ENCODE measurements at places on chromosomes 2 and 18.

- DNase-seq: no peak
Observed at GRCh38 chr2:15808204-15808910, 132.0 kb upstream of the MYCN start.

- no peak for DNase-seq
Observed at GRCh38 chr2:23377771-23378170, 7.2 kb upstream of the KLHL29 start.

GRCh38 chr2:28095622-28096021 is 205.1 kb downstream of the BABAM2 start:
- no peak for DNase-seq

DNA sequence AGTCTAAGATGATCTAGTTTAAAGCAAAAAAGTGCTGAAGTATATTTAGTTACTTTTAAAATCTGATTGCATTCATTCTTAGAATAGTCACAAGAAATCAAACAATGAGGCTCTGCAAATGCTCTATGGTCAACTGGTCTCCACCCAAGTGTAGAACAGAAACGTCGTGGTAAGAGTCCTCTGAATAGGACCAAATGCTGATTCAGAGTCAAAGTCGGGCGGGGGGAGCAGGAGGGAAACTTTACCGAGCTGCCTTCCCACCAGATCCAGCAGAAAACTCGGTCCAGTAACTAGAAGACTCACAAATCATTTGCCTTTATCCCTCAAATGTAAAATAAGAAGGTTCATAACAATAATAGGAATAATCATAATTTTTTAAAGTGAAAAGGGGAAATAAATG is 46.2 kb upstream of the PXDN start:
- DNase-seq: no peak

DNA sequence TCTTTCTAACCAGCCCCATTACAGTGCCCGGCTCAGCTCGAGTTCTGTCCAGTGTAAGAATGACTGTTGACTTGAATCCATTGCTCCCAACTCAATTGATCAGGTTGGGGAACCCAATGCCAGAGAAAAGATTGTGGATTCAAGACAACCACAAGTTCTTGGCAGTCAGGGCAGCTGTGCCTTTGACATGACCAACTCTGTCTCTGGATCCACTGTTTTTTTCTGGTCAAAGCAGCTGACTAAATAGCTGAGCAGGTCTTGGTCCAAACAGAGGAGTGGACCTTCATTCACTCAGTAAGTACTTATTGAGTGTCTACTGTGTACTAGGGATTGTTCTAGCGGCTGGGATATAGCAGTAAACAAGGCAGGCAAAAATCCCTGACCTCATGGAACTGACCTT is 6.3 kb upstream of the ATOH8 start:
- no peak for DNase-seq

DNA sequence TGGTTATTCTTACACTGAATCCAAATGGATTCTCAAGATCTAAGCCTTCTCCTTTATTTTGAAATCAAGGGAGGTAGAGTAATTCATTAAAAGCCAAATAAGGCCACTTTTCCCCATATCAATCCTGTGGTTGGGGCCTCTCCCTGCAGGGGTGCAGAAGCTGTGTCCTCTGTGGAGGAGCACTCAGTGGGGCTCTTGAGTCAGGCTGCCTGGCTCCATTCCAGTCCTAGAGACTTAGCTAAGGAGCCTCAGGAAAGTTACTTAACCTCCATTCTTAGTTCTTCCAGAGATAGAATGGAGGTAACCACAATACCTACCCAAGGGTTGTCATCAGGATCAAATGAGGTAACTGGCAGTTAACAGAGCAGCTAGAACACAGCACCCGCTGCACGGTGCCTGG is 564.3 kb downstream of the CMPK2 start:
- DNase-seq: no peak

- DNase-seq: no peak
Observed at GRCh38 chr2:239951129-239951734, 73.9 kb downstream of the NDUFA10 start.

GRCh38 chr2:28336982-28337627 is 55.6 kb upstream of the FOSL2 start:
- no peak for DNase-seq

DNA sequence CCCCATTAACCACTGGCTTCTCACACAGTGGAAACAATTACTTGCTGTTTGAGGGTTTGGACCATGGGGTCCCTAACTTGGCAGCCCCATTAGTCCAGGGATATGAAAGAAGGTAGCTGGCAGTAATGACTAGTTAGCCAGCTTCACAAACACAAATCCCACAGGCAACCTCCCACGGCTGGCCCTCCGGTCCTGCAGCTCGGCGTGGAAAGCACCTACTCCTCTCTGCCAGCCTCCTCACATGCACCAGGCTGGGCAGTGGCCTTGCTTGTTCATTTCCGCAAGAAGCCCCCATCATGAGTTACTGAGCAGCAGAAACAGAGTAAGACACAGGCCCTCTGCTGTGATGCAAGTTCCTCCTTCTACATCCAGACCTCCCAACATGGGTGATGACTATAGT is 13.7 kb downstream of the C1QL2 start:
- no peak for DNase-seq

DNA sequence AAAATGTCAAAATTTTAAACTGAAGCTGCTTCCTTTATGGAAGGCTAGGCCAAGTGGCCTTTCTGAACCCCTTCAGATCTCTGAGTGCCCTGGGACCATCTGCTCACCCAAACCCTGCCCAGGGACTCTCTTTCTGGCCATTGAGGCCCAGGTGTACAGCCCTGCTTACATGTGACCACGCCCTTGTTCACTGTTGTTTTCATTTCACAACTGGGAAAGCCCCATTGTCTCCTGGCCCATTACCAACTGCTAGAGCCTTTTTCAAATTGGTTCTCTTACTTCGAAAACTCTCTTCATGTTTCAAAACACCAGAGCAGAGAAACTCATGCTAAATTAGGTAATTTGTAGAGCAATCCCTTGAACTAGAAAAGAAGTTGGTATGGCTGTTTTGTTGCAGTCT is 219.5 kb upstream of the TANK start:
- no peak for DNase-seq

DNA sequence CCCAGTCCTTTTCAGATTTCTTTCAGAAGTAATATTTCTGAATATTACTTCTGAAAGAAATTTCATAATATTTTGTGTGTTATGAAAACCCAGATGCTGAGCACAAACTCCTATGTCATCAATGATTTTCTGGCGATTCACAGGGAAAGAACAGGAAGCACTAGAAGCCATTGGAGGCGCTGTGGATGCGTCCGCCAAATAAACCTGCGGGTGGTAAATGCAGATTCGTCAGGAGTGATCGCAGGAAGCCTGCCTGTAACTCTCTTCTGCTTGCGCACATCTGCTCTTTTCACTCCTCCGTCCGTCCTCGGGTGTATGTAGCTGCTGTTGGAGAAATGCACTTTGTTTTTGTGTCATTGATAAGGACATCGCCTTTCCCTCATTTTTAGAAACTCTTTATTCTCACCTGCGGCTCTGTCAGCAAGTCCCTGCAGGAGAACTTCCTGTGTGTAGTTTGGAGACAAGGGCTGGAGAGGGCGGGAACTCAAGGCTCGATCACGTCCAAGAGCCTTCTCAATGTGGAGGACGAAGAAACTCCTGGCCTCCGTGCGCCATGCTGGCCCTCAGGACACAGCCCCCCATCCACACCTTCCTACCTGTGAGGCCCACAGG is 483.8 kb downstream of the GALR1 start:
- DNase-seq: no peak

DNA sequence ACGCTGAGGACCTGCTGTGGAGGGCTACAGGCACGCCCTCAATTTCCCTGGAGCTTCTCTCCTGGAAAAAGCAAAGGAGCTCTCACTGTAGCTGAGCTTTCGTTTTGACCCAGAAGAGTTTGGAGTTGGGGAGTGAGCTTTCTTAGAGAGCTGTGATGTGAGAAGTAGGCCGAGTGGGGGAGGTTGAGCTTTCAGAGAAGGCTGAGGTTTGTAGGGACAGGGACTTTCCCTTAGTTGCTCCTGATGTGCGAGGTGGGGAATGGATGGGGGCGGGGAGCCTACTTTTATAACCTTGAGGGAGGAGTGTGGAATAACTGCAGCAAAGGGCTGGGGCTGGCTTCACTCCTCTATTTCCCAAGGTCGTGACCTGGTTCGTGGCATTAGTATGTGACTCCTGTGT is 47.1 kb downstream of the ZNF532 start:
- no peak for DNase-seq

DNA sequence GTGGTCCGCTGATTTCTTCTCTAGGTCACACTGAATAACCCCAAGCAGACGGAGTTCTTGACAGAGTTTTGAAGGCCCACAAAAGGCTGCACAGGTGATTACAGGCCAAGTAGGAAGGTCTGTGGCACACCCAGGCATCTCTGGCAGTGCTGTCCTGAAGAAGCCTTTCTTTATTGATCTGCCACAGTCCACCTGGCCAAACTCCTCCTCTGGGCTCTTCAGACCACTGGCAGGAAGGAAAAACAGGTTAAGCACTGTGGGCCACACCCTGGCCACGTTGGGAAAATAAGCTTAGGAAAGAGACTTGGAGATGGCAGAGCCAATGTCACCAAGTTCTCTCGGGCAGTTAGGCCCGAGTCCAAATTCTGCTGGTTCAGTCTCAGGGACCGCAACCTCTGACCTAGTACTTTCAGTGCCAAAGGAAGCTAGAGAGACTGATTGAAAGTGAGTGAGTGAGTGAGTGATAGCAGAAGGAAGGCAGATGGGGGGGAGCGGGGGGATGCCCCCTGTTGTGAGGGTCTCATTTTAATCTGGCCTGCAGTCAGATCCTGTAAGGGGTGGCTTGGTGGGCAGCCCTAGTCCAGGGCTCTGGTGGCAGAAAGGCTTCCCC is 102.9 kb downstream of the TGFA start:
- no peak for DNase-seq

GRCh38 chr18:67301592-67301991 is 214.9 kb downstream of the DSEL start:
- no peak for DNase-seq

- no peak for DNase-seq
Observed at GRCh38 chr2:150091846-150092245, 395.6 kb downstream of the RND3 start.

DNA sequence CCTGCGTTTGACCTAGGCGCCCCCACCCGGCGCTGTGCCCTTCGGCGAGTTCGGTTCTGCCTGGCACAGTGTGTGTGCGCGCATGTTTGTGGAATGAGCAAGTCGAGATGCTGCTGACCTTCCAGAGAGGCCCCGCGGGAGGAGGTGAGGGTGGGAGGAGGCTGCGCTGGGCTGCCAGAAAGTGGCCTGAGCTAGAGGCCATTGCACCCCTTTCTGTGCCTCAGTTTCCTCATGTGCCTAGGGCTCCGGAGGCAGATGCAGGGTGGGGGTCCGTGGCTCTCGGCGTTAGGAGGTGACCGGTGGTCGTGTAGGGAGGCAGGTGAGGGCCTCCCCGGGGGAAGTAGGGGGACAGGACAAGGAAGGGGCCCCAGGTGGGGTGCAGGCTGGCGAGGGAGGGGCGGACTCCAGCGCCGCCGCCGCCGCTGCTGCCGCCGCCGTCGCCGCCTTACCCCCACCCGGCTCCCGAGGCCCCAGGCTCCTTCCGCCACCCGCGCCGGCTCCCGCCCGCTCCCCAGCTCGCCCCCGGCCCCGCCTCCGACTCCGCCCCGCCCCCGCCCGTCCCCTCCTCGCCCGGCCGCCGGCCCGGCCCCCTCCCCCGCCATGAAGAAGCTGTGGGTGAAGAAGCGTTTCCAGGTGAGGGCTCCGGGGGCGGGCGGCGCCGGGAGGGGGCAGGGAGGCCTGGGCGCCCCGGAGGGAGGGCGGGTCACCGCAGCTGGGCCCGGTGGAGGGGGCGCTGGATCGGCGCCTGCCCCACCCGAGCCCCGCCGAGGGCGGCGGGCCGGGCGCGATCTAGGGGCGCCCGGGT is 7.0 kb downstream of the SPEG start:
- peak; percentile 69 for DNase-seq

- no peak for DNase-seq
Observed at GRCh38 chr2:160479269-160479668, 14.3 kb downstream of the RBMS1 start.

DNA sequence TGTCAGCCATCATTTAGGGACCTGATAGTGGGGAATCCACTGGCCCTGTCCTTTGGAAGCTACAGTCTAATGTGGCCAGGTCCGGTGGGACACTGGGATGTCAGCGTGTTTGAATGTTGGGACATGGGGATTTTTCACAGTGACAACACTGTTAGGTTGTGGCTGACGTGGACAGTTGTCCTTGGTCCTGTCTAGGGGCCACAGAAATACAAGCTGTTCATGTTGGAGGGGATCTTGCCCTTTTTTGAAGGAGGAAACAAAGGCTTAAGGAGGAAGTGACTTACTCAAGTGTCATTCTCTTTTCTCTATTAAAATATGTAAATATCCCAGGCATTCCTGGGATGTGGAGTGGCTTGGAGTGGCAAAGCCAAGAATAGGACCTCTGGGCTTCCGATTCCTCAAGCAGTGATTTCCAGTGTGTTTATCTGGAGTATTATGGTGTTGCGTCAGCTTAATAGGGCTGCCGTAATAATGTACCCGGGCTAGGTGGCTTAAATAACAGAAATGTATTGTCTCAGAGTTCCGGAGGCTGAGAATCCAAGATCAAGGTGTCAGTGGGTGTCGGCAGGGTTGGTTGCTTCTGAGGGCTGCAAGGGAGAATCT is 8.5 kb downstream of the ACOXL start:
- no peak for DNase-seq

GRCh38 chr2:105873721-105874120 is 129.0 kb downstream of the NCK2 start:
- DNase-seq: peak; percentile 36

- DNase-seq: no peak
Observed at GRCh38 chr2:97911922-97912575, 83.7 kb downstream of the TMEM131 start.

GRCh38 chr2:31140151-31140550 is 1.9 kb upstream of the GALNT14 start:
- no peak for DNase-seq

DNA sequence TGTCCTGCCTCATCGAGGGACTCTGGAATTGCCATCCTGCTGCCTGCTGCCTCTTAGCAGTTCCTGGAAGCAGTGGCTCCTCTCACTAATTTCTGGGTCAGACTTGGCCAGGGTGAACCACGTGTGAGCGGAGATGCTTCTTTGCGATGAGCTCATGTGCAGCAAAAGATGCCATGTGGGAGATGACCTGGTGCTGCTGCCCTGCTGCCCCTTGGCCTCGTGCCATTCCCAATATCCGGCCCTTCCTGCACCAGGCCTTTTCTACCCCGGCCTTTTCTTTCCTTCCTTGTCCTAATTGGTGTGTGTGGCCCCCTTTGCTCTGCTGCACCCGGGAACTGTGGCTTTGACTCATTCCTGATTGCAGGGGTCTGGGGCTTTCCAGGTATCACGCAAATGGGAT is 296.9 kb upstream of the HS6ST1 start:
- no peak for DNase-seq

DNA sequence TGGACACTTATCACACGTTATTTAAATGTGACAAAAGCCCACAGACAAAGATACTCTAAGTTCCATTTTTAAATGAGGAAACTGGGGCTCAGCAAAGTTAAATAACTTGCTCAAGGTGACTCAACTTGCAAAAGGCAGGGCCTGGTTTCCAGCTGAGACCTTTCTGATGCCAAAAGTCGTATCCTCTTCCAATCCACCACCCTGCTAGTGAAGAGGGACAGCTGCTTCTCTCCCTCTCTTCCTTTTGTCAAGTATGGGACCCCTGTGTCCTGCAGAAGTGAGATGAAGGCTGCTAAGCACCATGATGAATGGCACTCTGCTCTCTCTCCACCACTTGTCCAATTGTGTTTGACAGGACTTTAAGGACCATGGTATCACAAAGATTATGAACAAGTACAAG is 140.9 kb downstream of the DYM start:
- no peak for DNase-seq
